Hepatocyte (in vitro differentiated cells): ENCODE measurements at places on chromosomes 5 and 9. TPM values are rescaled to one million over a fixed set of nuclear protein-coding genes. Genes with fewer than 3 reads are reported as not detected.

Gene HEMGN
- not detected in 2 replicates for total RNA-seq

Gene NPDC1
- total RNA-seq = 12.3 and 12.7 TPM in 2 replicates

Gene CDH9
- total RNA-seq = 0.53 and 2.2 TPM in 2 replicates

Gene NUDT2
- total RNA-seq = 19.6 and 29.0 TPM in 2 replicates

Gene PCDHA12
- 18.7 TPM in 2 replicates for total RNA-seq

GRCh38 chr9:108437656-108438055 is 418.1 kb downstream of the ACTL7B start:
- DNase-seq = no peak

GRCh38 chr5:36751886-36752285 is 124.7 kb upstream of the NIPBL start:
- no peak for DNase-seq
